ENCODE measurements at places on chromosomes 7 and 10.

DNA sequence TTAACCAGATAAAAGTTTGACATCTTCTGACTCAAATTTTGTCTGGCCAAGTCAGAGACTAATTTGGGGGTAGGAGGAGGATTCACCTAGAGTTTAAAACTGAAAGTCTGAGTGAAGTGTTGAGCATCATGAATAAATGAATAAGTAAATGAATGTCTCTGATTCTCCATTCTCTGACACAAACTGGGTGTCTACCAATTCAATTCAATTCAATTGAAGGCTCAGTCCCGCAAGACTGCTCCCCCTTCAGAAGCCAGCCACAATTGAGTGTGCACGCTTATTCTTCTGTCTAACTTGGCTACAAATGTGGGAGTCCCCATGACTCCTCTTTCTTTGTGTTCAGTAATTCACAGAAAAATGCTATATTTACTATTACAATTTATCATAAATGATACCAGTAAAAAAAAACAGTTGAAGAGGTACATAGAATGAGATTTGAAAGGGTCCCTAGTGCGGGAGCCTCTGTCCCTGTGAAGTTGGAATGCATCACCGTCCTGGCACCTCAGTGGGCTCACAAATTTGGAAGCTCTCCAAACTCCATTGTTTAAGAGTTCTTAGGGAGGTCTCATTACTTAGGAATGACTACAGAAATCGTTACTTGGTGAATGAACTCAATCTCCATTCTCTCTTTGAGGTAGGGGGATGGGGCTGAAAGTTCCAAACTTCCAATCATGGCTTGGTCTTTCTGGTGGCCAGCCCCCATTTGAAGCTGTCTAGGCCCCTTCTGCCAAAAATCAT, 243.7 kb upstream of the PHYHIPL start:
- no peak for DNase-seq

DNA sequence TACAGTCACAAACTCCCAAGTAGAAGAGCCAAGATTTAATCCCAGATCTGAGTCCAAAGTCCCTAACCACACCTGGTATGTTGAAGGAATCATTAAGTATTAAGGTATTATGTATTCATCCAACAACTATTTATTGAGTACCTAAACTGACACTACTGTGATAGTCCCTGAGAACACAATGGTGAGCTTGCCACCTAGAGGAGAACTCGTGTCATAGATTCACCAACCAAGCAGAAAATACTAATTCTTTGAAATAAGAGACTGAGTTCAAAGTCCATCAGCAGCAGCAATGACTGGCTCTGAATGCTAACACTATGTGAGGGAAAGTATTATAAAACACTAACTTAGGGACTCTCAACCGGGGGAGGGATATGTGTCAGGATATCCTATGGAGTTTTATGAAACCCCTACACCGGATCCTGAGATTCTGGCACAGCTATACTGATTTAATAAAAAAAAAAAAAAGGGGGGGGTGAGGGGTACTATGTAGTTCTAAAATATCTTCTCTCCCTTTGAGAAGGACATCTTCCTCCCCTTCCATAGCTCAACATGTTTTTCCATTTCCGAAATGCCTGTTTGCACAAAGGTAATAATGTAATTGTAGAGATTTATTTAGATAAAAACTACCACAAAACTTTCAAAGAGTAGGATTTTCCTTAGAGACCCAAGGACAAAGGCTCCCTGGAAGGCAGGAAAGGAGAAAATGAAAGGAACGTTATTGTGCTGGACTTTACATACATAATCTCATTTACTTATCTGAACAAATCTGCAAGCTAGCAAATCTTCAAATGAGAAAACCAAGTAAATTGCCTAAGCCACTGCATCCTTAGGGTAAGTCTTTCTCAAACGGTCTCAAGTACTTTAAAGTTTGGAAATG, 1.6 kb downstream of the NCOA4 start:
- DNase-seq: peak; percentile 89

DNA sequence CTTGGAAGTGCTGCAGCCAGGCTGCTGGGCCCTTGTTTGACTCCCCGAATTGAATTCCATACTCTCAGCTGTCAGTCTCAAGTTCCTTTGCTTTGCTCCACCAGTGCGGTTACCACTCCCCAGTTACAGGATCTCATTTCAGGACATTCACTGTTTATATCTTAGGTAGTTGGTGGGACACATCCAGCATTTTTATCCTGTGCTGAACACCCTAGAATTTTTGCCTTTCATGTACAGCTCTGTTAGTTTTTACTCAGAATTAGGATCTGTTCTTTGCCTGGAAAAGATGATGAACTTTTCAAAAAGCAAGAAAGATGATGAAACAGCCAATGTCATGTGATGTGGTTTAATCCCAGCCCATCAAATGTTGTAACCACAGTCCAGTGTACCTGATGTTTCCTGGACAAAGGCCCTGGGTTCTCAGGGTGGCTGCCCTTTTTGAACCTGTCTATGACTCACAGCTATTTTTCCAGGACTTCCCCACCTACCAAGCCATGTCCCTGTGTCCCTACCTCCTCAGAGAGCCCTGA, 149.7 kb downstream of the NOC3L start:
- DNase-seq: peak; percentile 39

GRCh38 chr10:123562387-123562786, 103.8 kb upstream of the GPR26 start:
- DNase-seq: no peak

DNA sequence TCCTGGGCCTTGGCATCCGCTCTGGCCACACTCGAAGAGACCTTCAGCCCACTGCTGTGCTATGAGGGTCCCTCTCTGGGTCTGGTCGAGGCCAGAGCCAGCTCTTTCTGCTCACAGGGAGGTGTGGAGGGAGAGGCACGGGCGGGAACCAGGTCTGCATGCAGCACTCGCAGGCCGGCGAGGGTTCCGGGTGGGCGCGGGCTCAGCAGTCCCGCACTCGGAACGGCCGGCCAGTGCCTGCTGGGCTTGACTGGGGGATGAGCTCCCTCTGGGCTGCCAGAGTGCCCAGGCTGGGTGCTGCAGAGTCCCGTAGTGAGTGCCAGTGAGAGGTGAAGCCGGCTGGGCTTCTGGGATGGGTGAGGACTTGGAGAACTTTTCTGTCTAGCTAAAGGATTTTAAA, 882.7 kb downstream of the XPNPEP1 start:
- DNase-seq: no peak

- DNase-seq: no peak
These were observed 179.9 kb downstream of the SKAP2 start for GRCh38 chr7:26684447-26684846.

GRCh38 chr7:157016352-157017041, 6.0 kb upstream of the MNX1 start:
- DNase-seq: peak; percentile 70

GRCh38 chr7:121301446-121302213, 27.2 kb upstream of the WNT16 start:
- DNase-seq: no peak

- DNase-seq: no peak
These were observed 199.4 kb upstream of the NPVF start for GRCh38 chr7:25427721-25428120.
